ENCODE measurements at places on chromosomes 6 and 20.

- DNase-seq = no peak
Measured at GRCh38 chr6:20827798-20828197, 293.5 kb downstream of the CDKAL1 start.

- no peak for DNase-seq
Measured at GRCh38 chr6:14583826-14584225, 466.3 kb downstream of the CD83 start.

DNA sequence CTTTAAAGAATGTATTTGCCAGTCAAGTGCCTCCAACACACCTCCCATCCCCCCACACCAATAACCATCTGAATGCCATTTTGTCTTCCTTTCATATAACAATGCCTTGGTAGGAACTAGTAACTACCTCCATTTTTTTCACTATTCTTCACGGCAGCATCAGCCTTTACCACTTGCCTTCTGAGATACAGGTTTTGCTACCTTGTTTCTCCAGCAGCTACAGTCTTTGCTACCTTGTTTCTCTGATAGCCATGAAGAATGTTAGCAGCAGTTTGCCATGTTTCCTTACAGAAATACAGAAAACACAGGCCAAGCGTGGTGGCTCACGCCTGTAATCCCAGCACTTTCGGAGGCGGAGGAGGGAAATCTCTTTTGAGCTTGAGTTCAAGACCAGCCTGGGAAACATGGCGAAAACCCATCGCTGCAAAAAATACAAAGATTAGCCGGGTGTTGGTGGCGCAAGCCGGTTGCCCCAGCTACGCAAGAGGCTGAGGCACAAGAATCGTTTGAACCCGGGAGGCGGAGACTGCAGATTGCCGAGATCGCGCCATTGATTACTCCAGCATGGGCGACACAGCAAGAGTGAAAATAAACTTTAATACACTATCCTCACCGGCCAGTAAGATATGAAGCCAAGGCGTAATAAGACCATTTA lies 100.9 kb downstream of the HFE start:
- DNase-seq = no peak

GRCh38 chr6:124297507-124297906 lies 493.8 kb downstream of the NKAIN2 start:
- no peak for DNase-seq

DNA sequence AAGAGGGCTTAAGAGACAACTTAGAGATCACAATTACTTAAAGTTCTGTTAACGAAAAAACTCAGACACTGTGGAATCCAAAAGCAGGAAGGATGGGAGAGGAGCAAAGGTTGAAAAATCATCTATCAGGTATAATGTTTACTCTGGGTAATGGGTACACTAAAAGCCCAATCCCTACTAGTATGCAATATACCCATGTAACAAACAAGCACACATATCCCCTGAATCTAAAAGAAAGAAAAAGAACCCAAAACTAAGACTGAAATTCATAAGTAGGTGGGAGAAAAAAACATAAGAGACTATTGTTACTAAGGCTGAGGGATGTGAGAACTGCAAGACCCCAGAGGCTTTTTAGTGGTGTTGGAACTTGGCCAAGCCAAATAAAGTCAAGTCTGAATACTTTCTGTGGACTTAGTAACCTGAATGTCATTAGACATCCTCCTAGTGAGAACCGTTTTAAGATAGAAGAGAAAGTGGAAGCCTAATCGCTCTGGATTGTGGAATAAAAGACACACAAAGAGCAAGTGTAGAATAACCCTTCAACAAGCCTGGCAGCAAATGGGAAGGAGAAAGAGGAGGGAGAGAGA lies 189.4 kb upstream of the RNF217 start:
- no peak for DNase-seq

DNA sequence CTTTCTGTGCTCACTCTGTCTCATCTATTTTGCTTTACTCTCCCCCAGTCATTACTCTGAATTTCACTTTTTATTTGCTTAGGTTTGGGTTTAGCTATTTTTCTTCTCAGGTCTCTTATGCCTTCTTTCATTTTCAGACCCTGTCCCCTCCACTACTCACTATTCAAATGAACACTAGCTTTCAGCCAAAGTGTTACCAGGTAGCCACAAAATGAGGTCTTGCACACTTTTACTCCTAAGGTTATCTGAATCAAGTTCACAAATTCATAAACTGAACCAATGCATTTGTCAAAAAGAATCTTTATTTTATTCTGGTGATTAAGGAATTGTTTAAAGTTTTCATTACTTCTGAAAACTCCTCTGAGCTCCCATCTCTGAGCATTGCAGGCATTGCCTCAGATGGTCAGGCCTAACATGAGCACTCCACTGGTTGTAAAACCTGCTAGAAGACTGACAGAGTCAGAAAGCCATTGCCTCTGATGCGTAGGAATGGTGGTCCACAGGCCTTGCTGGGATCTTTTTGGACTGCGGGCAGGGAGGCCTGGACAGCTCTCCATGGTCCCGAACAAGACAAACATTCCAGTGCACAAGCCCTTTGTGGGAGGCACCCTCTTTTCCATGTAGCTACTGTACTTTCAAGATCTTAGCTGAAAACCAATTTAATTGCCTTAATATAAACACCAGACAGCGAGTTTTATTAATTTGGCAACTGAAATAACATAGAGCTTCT lies 48.5 kb downstream of the FYN start:
- no peak for DNase-seq

DNA sequence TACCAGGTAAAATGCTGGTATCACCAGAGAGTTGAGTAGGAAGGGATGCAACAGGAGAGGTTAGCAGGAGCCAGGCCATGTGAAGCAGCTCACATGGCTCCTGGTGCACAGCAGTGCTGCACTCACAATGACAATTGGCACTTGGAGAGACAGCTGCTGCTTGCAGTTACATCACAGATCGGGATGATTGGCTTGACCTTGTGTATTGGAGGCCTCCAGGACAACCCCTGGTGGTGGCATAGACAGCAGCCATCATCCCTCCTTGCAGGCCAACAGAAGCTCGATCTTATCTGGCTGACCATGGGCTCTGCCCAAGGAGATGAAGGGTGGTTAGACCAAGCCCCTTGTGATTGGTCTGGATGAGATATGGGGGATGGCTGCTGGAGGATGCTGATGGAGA lies 73.0 kb downstream of the EYA2 start:
- no peak for DNase-seq

DNA sequence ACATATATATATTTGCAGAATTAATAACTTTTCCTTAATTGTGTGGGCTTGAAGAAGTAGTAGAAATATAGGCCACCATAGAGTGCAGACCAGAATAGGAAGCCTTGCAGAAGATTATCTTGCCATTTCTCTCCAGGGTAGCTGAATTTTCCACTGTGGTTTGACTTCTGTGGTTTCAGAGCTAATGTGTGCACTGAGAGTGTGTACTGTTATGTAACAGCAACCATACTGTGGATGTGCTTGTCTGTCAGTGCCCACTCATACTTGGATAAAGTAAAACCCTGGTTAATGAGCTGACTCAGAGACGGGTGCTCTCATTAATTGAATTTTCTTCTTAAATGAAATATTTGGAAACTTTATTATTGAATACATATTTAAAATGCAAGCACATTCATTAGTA lies 57.2 kb downstream of the CEP43 start:
- DNase-seq = no peak

- no peak for DNase-seq
Measured at GRCh38 chr6:42889815-42890214, 10.4 kb downstream of the RPL7L1 start.

DNA sequence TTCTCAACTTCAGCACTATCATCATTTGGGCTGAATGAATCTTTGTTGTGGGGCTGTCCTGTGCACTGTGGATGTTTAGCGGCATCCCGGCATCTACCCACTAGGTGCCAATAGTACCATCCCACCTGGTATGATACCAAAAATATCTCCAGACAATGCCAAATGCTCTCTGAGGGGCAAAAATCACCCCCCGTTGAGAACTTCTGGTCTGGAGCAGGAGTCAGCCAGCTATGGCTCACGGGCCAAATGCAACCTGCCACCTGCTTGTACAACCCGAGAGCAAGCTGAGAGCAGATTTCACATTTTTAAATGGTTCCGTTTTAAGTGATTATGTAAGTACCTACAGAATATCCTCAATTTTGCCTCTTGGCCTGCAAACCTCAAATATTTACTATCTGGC lies 26.8 kb downstream of the KCNB1 start:
- DNase-seq = no peak
